Activated T-cell treated with anti-CD3 and anti-CD28 coated beads, Interleukin-2, amount 50 U/mL, for 1 hour (primary cell): ENCODE measurements at places on chromosomes 5 and 9.

DNA sequence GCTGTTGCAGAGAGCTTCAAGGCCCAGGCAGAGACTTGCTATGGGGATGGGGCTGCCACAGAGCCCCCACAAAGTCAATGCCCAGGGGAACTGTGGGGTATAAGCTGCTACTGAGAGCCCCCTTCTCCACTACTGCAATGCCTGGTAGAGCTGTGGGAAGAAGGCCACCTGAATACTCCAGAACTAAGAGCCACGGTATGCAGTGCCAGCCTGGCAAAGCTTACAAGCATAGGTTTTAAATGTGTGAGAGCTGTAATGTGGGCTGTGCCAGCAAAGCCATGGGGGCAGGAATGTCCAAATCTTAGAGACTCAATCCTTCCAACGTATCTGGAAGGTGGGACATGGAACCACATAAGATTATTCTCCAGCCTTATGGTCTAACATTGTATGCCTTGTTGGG, 49.2 kb downstream of the XRCC4 start:
- no peak for DNase-seq

GRCh38 chr5:115579747-115580173, 22.5 kb downstream of the TICAM2 start:
- DNase-seq: no peak

- no peak for DNase-seq
These were observed 681 bp upstream of the ETF1 start for GRCh38 chr5:138543730-138544104.

- DNase-seq: no peak
These were observed 286.9 kb downstream of the ARHGEF28 start for GRCh38 chr5:73912821-73913271.

- no peak for DNase-seq
These were observed 544 bp upstream of the SNX24 start for GRCh38 chr5:122844910-122845228.

DNA sequence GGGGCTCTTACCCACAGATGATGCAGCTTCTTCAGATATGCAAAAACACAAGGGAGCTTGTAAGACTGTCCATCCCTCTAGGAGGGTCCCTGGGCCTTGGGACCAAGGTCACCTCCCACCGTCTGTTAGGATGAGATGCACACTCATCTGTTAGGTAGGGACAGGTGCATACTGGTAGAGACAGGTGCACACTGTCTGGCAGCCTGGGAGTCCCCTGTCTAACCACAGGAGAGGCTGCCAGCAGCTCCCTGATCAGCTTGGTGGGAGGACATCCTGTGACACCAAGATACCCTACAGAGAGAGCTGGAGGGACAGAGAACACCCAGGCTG, 13.2 kb downstream of the TSPAN17 start:
- DNase-seq: no peak
